ENCODE measurements at places on chromosomes 5 and 9.

- DNase-seq, result no peak
Measured at GRCh38 chr9:129649726-129650679, 8.1 kb upstream of the ASB6 start.

- no peak for DNase-seq
Measured at GRCh38 chr9:134307674-134308638, 18.3 kb upstream of the RXRA start.

DNA sequence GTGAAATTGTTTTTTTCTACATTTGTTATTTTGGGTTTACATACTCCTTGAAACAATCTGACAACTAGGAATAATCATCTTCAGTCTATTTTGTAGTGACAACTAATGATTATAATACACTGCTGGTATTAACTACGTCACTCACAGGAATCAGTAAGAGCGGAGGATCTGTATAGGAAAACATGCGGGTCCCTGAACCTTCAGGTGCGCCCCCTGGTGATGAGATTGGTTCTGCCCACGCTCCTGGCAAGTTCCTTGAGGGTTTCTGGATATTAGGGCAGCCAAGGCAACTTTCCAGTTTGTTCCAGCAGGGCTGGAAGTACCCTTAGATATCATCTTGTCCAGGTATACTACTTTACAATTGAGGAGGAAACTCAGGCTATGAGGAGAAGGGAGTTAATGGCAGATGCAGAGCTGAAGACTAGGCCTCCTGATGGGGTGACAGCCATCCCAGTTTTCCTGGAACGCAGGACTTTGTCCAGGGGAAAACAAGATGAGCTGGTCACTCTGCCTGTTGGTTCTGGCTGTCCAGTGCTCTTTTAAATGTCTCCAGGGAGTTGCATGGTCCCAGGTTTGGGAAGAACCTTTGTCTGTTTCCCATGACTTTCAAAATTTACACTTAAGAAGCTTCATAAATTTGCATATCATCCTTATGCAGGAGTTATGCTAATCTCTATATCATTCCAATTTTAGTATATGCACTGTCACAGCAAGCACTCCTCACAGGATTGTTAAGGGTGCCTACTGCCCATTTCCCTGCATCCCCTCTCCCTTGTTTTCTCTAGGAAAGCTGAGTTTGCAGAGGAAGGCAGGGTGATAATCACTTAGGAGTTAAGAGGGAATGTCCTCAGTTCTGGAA, 14.9 kb upstream of the WNT8A start:
- peak; percentile 32 for DNase-seq

- DNase-seq, result no peak
Measured at GRCh38 chr5:97094579-97095317, 47.7 kb downstream of the LIX1 start.

- DNase-seq, result no peak
Measured at GRCh38 chr5:43357067-43357466, 43.9 kb upstream of the HMGCS1 start.

DNA sequence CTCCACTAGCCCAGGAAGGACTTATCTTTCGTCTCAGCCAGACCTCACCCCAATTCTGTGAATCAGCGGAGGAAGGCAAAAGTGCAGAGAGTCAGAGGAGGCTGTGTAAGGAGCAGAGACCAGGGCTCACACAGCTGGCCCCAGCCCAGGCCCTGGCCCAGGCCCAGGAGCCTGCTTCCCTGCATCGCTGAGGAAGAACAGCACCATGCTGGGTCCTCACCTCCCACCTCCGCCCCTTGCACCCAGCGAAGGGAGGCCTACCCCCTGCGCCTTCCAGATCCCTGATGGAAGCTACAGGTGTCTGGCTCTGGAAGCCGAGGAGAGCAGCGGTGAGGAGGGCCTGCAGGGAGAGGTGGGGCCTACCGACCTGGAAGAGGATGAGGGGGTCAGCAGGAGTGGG, 22.3 kb upstream of the SYNPO start:
- no peak for DNase-seq

DNA sequence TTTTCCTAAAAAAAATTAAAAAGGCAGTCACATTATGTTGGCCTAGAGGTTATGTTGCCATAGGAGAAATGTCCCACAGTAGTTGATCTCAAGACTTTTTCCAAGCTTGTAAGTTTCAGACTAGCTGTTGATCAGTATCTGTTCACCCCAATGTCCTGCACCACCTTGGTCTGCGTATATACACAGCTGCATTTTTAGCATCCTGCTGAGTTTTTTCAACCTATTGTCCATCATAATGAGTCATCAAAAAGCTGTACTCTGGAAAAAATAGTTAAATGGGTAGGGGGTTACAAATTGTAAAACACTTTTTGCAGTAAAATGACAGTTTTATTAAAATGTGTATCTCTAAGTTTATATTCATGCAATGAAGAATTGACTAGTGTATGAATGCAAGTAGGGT, 53.2 kb upstream of the TMEM171 start:
- no peak for DNase-seq

GRCh38 chr5:91219091-91219802, 163.9 kb downstream of the ARRDC3 start:
- no peak for DNase-seq

- DNase-seq, result no peak
Measured at GRCh38 chr5:64183956-64184355, 18.3 kb downstream of the RNF180 start.

- no peak for DNase-seq
Measured at GRCh38 chr9:119280740-119281485, 88.3 kb downstream of the BRINP1 start.

DNA sequence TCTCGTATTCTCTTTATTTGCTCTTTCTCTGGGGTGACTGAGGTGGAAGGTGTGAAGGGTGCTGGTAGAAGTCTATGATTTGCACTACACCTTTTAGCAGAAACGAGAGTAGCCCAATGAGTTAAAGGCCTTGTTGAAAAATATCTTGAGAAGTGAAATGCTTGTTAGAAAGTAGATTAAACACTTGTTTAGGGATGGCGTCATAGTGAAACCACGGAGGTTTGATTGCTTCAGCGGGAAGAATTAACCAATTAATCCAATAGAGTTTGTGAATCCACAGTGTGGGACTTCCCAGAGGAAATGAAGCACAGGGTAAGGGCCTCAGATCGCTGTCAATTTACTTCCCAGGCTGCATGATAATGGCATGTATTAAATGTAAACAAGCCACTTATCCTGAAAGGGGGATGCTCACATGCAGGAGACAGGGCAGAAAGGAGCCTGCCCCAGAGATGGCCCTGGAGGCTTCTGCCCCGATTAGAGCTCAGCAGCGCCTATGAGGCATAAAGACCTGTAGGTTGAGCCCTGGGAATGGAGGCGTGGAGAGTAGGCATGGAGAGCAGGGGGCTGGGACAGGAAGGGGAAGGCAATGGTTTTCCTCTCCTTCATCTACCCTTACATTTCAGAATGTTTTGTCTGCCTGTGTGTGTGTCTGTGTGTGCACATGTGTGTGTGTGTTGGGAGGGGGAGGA, 1.5 kb downstream of the FAM170A start:
- no peak for DNase-seq

- DNase-seq, result no peak
Measured at GRCh38 chr9:111873901-111874300, 22.7 kb upstream of the UGCG start.

DNA sequence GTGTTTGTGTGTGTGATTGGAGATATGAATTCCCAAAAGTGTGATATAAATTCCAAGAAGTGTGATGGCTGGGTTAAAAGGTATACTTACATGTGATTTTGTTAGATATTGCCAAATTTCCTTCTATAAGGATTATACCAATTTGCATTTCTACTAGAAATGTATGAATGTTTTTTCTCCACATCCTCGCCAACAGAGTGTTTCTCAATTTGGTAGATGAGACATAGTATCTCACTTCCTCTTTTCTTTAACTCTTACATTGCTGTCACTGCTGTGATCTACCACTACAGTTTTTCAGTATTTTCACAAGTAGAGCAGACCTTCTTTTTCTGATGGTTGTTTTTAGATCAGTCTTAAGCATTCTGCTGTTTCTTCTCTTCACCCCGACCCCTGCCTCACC, 111.3 kb downstream of the FER start:
- no peak for DNase-seq

GRCh38 chr5:75509546-75509945, 1.9 kb downstream of the CERT1 start:
- no peak for DNase-seq

GRCh38 chr5:126445502-126446174, 22.4 kb downstream of the GRAMD2B start:
- DNase-seq, result no peak

DNA sequence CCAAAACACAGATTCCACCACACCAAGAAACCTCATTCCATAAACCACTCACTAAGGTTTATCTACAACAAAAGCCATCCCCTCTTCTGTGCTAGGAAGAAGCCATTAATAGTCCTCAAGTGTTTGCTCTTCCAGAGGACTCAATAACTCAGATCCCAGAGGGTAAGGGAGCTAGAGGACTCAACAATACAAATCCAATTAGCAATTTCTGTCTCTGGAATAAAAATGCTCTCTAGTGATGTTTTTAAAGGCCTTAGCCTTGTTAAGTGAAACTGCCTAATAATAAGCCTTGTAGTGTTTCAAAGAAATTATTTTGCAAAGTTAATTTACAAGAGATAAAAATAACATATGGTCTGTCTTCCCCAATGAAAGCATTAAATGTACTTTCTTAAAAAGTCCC, 942.4 kb downstream of the CDH12 start:
- DNase-seq, result peak; percentile 16

DNA sequence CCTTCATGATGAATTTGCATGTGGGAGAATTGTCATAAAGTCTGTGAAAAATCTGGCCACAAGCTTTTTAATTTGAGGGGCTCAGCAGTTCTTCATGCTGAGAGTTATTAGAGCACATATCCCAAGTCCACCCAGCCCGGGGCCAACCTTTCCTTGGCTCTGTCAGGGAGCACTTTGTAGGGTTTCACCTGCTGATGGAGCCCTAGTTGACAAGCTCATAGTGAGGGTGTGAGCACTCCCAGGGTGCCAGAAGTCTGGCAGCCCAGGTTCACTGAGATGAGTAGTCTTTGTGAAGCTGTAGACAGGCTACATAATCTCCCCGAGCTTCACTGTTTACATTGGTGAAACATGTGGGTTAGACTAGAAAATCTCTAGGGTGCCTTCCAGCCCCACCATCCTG, 97.2 kb upstream of the NREP start:
- no peak for DNase-seq

DNA sequence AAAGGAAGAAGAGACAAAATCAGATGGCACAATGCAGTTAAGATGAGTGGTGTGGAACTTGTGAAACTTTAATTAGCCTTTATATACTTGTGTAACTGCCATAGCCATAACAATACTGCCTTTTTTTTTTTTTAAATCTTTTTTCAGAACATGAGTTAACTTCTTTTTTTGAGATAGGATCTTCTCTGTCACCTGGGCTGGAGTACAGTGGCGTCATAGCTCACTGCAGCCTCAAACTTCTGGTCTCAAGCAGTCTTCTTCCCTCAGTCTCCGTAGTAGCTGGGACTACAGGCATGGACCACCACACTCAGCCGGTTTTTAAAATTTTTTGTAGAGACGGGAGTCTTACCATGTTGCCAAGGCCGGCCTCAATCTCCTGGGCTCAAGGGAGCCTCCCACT, 37.2 kb downstream of the GPBP1 start:
- DNase-seq, result no peak

DNA sequence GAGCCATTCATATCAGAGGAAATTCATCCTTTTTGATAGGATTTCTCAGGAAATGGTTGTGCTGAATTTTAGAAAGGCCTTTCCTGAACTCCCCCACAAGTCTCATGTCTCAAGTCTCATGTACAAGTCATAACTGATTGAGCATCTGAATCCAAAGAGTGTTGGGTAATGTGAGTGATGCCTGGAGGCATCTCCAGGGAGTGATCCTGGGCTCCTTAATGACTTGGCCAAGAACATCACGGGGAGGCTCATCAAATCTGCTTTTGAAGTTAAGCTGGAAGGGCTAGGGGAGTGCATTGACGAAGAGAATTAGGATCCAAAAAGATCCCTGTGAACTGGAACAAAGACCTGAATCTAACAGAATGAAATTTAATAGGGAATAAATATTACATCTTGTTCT, 79.2 kb downstream of the MAST4 start:
- DNase-seq, result no peak

- DNase-seq, result peak; percentile 79
Measured at GRCh38 chr9:119368681-119369581, at the start of gene BRINP1. Gene BRINP1 (minus strand): TSS chr9:119369435. CDS start chr9:119313355, 56,080 bp downstream.

- no peak for DNase-seq
Measured at GRCh38 chr9:14089051-14089803, 224.7 kb downstream of the NFIB start.

DNA sequence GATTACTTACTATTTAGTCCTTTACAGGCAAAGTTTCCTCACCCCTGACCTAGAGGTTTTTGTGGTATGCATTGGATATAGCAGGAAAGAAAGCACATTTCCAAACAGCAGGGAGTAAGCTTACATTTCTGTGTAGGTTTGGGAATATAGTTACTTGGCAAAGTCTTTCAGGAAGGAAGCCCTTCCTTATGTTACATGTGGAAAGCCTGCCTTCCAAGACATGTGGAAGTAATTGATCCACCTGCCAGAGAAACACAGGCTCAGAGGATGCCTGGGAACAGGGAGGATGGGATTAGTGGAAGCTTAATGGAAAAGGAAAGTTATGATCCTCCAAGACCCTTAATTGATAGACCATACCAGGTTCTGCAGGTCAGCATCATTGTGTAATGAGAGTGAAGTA, 87.3 kb upstream of the PPP1R2B start:
- no peak for DNase-seq

GRCh38 chr5:99879791-99880511, 655.2 kb upstream of the FAM174A start:
- no peak for DNase-seq

- no peak for DNase-seq
Measured at GRCh38 chr5:3893975-3894374, 298.3 kb downstream of the IRX1 start.

DNA sequence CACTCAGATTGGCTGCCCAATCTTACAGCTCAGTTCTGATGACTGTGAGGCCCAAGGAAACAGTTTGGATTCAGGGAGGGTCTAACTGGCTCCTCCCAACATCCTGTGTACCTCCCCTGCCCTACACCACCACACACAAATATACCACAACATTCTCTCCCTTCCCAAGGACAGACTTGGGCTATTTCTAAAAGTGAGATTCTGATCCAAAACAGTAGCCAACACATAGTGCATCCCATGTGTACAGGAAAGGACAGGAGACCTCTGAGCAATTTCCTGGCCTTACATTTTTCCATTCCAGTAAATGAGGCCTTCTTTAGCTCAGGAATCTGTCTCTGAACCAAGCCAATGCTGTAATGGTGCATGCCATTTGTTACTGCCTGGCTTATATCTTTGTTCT, 20.8 kb downstream of the ZNF366 start:
- no peak for DNase-seq

DNA sequence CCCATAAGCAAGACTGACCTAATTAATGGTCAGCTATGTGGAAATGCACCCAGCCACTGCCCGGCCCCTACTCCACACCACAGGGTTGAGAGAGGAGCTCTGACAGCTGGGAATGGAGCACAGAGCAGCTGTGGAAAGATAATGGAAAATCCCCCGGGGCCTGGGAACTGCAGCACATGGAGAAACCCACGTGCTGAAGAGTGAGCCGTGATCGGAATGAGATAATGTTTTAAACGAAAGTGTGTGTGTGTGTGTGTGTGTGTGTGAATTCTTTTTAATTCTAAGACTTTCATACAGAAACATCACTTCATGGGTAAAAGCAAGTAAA, 13.1 kb upstream of the SLC12A7 start:
- DNase-seq, result no peak

Data from NCI-H1092 treated with DMSO at 0.1 percent for 48 hours (cell line).